Astrocyte (in vitro differentiated cells and primary cell): ENCODE measurements at places on chromosomes 12 and 14. TPM values are rescaled to one million over a fixed set of nuclear protein-coding genes. Genes with fewer than 3 reads are reported as not detected.

SELPLG gene
- 4.9 and 5.8 TPM in 2 replicates for total RNA-seq

C14orf39 gene
- total RNA-seq = 1.6 and 2.1 TPM in 2 replicates

MRPL42 gene
- 65.6 and 73.8 TPM in 2 replicates for total RNA-seq

KRT72 gene
- total RNA-seq = not detected in 2 replicates

DPY19L2 gene
- 6.5 and 7.3 TPM in 2 replicates for total RNA-seq

GPR84 gene
- not detected in 2 replicates for total RNA-seq

C12orf60 gene
- 1.7 and 2.0 TPM in 2 replicates for total RNA-seq

MYF6 gene
- total RNA-seq = not detected in 2 replicates

SYNDIG1L gene
- not detected in 2 replicates for total RNA-seq

MLEC gene
- 137 and 152 TPM in 2 replicates for total RNA-seq

CABP1 gene
- 0.19 and 0.30 TPM in 2 replicates for total RNA-seq

- no peaks in the 10 kb centered on the region for H3K27me3 ChIP-seq
- H3K4me3 ChIP-seq = no peak overlapping the region
- H3K4me1 ChIP-seq = no peaks in the 10 kb centered on the region
- H3K36me3 ChIP-seq = peaks cover 37% of the 10 kb centered on the region
- H3K27ac ChIP-seq = no peak overlapping the region
These were observed 8.7 kb downstream of the NGDN start for GRCh38 chr14:23478109-23478759.

DNA sequence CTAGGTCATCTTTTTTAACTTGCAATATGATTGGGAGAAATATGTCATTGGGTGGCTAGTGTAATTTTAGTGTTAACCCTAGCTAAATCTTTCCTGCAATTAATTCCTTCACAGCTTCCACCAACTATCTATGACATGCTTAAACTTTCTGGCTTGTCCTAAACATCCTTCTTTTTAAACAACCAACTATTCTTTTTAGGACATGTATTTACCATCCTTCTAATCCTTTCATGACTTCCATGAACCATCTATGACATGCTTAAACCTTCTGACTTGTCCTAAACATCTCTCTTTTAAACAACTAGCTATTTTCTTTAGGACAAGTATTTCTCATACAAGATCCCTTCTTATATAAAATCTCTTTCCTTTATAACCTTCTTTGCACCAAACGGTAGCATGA lies 179.6 kb upstream of the PDZRN4 start:
- no peaks in the 10 kb centered on the region for H3K36me3 ChIP-seq
- H3K4me1 ChIP-seq = peaks cover 2% of the 10 kb centered on the region
- no peak overlapping the region for H3K4me3 ChIP-seq

DNA sequence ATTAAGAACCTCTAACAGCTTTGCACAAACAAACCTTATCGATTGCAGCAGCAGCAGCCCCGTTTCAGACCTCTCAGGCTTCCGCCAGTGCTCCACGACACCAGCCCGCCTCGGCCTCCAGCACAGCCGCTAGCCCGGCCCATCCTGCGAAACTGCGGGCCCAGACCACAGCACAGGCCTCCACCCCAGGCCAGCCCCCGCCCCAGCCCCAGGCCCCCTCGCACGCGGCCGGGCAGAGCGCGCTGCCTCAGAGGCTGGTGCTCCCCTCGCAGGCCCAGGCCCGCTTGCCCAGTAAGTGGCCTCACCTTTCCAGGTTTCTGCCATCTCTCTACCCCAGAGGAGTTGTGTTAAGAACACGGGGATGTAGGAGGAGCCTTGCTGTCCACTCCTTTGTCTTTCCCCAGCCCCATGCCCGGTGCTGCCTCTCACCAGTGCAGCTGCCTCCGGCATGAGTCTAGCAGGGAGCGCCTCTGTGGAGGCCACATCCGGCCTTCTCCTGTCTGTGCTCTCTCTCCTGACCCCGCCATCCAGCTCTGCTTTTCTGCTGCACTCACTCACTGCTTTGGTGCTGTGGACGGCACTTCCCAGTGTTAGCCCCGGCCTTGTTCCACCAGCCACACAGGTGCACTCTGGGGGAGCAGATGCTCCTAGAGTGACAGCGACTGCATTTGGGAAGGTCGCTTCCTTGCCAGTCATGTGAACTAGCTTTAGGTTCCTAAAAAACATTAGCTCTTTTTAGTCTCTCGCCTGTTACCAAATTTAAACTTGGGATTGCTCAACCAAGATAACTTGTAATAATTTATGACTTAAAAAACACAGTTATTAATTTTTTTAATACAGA lies 71.5 kb downstream of the EP400 start:
- no peak overlapping the region for H3K4me3 ChIP-seq
- no peaks in the 10 kb centered on the region for H3K27me3 ChIP-seq
- H3K4me1 ChIP-seq = no peaks in the 10 kb centered on the region
- no peak for DNase-seq
- H3K36me3 ChIP-seq = peaks cover 56% of the 10 kb centered on the region

GRCh38 chr12:57477710-57478681 lies 1.7 kb downstream of the ARHGAP9 start:
- H3K27ac ChIP-seq = no peak overlapping the region
- peaks cover 9% of the 10 kb centered on the region for H3K4me1 ChIP-seq
- no peaks in the 10 kb centered on the region for H3K36me3 ChIP-seq

- H3K27ac ChIP-seq = no peak overlapping the region
- H3K4me3 ChIP-seq = no peak overlapping the region
- H3K36me3 ChIP-seq = no peaks in the 10 kb centered on the region
- no peaks in the 10 kb centered on the region for H3K4me1 ChIP-seq
These were observed 40.5 kb upstream of the PTCSC3 start for GRCh38 chr14:36217027-36217426.

GRCh38 chr12:117165342-117165741 lies 24.9 kb downstream of the FBXO21 start:
- no peaks in the 10 kb centered on the region for H3K27me3 ChIP-seq
- DNase-seq = no peak
- peaks cover 38% of the 10 kb centered on the region for H3K36me3 ChIP-seq
- H3K4me1 ChIP-seq = no peaks in the 10 kb centered on the region

DNA sequence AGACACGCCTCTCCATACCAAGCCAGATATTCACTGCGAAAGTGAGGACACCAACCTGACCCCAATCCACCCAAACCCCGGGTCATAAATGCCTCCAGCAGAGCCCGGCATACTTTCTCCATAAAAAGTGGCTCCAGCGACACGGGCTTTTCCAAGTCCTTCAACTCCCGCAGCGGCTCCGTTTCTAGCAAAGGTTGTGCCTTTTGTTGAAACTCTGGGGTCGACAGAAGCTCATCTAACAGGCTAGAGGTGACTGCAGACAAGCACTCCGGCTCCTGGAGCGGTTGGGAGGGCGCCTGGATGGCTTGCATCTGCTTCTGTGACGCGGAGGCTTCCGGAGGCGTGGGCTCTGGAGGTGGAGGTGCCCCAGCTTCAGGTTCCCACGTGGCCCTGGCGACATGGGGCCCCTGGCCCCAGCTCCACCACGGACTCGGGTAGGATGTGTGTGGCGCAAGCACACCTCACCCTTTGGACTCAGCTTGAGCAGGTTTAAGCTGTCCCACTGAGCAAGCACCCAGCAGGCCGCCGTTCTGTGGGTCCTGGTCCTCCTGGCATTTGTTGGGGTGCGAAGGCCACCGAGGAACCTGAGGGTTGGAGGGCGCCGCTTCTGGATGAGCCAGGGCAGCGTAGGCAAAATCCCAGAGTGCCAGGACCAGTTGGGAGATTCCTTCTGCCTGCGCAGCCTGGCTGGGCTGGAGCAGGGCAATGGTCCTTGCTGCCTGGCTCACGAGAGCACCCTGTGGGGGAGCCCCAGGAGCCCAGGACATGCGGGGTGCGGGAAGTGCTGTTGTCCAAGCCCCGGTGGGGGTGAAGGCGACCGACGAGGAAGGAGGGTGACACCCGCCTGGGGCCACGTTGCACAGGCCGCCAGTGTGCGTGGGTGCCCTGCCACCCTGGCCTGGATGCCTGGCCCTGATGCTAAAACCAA lies 186.3 kb downstream of the ALG10 start:
- no peak overlapping the region for H3K4me3 ChIP-seq
- no peaks in the 10 kb centered on the region for H3K4me1 ChIP-seq
- no peaks in the 10 kb centered on the region for H3K36me3 ChIP-seq
- H3K27ac ChIP-seq = no peak overlapping the region

GRCh38 chr14:61525293-61526011 lies 169.9 kb upstream of the HIF1A start:
- no peak overlapping the region for H3K4me3 ChIP-seq
- peak; percentile 87 for DNase-seq
- peak overlapping the region; percentile 51 for H3K27ac ChIP-seq
- H3K36me3 ChIP-seq = no peaks in the 10 kb centered on the region

- peaks cover 9% of the 10 kb centered on the region for H3K27me3 ChIP-seq
- no peaks in the 10 kb centered on the region for H3K4me1 ChIP-seq
- H3K36me3 ChIP-seq = no peaks in the 10 kb centered on the region
- H3K27ac ChIP-seq = no peak overlapping the region
- H3K4me3 ChIP-seq = no peak overlapping the region
These were observed 53.7 kb downstream of the KCTD10 start for GRCh38 chr12:109423392-109423791.

DNA sequence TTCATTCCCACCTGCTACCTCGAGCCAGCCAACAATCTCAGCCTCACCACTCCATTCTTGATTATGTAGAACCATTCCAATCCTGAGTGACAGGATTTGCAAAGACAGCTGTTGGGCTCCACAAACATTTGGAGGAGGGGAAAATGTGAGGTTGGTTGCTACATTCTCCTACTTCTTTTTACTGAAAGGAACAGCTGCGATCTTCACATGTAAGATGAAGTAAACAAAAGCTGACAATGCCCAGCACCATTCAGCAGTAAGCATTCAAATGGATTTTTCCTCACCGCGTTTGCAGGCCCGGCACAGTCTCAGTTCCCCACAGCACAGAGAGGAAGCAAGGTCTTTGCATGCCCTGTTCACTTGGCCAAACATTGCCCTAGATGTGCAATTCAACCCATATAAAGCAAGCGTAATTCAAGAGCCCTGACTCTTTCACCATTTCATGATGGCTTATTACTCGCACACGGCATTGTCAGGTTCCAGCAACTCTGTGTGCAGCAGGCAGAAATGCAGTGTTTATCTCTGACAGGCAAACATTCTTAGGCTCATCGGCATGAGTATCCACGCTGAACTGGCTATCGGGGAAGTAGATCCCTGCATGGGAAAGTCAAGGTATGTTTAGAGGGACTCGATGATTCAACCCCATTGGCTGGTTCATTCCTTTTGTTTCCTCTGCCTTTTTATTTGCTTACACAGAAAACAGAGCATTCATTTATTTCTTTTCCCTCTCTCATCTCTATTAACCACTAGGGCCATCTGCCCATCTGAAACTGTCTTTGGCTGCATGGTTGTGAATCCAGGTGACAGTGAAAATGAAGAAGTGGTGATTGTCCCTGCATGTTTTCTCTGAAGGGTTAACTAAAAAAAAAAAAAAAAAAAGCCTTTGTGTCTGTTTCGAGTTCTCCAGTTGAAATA lies 236.1 kb upstream of the PLEKHG7 start:
- no peak overlapping the region for H3K4me3 ChIP-seq
- H3K27ac ChIP-seq = no peak overlapping the region
- H3K27me3 ChIP-seq = no peaks in the 10 kb centered on the region
- peak; percentile 13 for DNase-seq

GRCh38 chr12:116358536-116358892 lies 81.0 kb upstream of the MED13L start:
- no peak overlapping the region for H3K4me3 ChIP-seq
- H3K27me3 ChIP-seq = no peaks in the 10 kb centered on the region

DNA sequence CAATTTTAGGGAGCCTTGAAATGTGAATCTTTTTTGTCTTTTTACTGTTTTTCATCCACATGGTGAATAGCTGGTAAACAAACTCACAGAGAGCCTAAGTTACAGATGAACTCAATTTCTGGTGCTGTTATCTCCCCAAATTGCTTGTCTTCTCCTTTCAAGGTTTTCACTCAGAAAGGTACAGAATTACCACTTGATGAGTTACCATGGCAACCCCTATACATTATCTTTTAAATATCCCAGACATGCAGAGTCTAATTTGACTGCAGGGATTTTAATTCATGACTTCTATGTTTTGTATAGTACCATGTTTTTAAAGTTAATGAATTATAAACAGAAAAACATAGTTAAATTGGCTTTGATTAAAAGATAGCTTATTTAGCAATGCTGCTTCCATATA lies 203.7 kb downstream of the PELI2 start:
- H3K4me1 ChIP-seq = peaks cover 6% of the 10 kb centered on the region
- DNase-seq = no peak
- H3K27ac ChIP-seq = no peak overlapping the region
- no peaks in the 10 kb centered on the region for H3K27me3 ChIP-seq
- no peaks in the 10 kb centered on the region for H3K36me3 ChIP-seq
- H3K4me3 ChIP-seq = no peak overlapping the region

DNA sequence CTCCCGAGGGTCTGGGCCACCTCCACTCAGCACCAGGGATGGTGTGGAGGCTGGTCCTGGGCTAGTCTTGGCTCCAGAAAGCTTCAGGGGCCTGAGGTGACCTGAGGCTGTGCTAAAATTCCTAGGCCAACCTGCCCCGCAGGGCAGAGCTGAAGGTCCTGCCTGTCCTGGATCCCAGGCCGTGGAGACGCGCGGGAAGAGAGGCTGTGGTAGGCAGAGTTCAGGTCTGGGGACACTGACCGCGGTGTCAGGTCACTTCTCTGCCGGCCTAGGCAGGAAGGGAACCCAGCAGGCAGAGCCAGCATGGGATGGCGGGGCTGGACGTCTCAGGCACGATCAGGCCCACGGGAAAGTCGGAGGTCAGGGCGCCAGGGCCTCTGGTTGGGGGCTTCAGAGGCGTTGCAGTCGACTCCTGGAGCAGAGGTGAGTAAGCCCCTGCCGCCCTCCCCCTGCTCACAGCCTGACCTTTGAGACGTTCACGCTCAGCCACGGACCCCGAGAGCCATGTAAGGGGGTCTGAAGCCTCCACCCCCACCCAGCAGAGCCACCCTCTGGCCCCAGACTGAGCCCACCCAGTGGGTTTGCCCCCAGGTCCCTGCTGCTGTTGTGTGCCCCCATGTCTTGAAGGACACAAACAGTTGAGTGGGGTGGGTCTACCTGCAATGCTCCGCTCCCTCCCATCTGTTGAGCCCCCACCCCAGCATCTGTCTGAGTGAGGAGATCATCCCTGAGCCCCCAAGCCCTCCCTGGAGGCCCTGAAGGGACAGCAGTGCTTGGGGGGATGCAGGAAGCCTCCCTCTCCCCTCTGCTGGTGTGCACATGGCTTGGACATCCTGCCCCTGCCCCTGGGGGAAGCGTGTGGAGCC lies 142.7 kb downstream of the KIF26A start:
- H3K36me3 ChIP-seq = no peaks in the 10 kb centered on the region
- H3K4me1 ChIP-seq = no peaks in the 10 kb centered on the region
- no peak overlapping the region for H3K4me3 ChIP-seq
- no peak overlapping the region for H3K27ac ChIP-seq
- no peak for DNase-seq

GRCh38 chr12:45388545-45388944 lies 172.7 kb downstream of the ANO6 start:
- no peaks in the 10 kb centered on the region for H3K27me3 ChIP-seq
- DNase-seq = peak; percentile 30
- H3K36me3 ChIP-seq = peaks cover 12% of the 10 kb centered on the region

GRCh38 chr14:77059276-77059915 lies 30.9 kb upstream of the IRF2BPL start:
- H3K27me3 ChIP-seq = no peaks in the 10 kb centered on the region
- H3K36me3 ChIP-seq = no peaks in the 10 kb centered on the region
- H3K4me3 ChIP-seq = no peak overlapping the region
- peak; percentile 96 for DNase-seq
- H3K27ac ChIP-seq = peak overlapping the region; percentile 10

- no peak overlapping the region for H3K4me3 ChIP-seq
- no peaks in the 10 kb centered on the region for H3K36me3 ChIP-seq
- H3K27me3 ChIP-seq = peaks cover 29% of the 10 kb centered on the region
- DNase-seq = no peak
- no peak overlapping the region for H3K27ac ChIP-seq
These were observed 4.4 kb upstream of the KCNA1 start for GRCh38 chr12:4905316-4905715.
